ENCODE measurements at places on chromosomes 2 and 18. TPM values are rescaled to one million over a fixed set of nuclear protein-coding genes. Genes with fewer than 3 reads are reported as not detected.

The SUMO1 gene
- total RNA-seq: 132 TPM

GRCh38 chr2:98478907-98479306, 34.2 kb downstream of the INPP4A start:
- DNase-seq: peak; percentile 60

- no peak for DNase-seq
These were observed 11.8 kb downstream of the UCN start for GRCh38 chr2:27296481-27296880.

DNA sequence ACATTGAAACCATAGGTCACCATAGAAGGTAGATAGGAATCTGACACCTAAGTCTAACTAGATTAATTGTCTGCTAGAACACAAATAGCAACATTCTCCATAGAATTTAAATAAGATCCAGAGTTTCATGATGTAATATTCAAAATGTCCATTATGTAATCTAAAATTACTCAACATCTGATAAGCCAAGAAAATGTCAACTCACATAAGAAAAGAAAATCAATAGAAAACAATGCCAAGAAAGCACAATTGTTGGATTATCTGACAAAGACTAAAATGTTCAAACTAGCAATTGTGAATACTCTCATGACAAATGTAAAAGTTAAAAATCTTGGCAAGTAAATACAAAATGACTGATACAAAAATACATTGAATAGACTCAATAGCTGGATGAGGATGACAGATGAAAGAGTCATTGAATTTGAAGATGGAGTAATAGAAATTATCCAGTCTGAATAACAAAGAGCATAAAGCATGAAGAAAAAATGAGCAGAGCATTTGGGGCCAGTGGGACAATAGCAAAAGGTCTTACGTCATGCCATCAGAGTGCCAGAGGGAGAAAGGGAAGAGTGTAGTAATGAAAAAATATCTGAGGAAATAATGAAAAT, 358.6 kb downstream of the METTL4 start:
- DNase-seq: no peak

The DSEL gene
- total RNA-seq: 0.10 TPM

The QPCT gene
- total RNA-seq: 0.42 TPM

The MTCL1 gene
- 0.15 TPM for total RNA-seq

The VWA3B gene
- total RNA-seq: not detected

The SIGLEC15 gene
- not detected for total RNA-seq

The ZNF385B gene
- total RNA-seq: not detected

The TUBA4B gene
- not detected for total RNA-seq

DNA sequence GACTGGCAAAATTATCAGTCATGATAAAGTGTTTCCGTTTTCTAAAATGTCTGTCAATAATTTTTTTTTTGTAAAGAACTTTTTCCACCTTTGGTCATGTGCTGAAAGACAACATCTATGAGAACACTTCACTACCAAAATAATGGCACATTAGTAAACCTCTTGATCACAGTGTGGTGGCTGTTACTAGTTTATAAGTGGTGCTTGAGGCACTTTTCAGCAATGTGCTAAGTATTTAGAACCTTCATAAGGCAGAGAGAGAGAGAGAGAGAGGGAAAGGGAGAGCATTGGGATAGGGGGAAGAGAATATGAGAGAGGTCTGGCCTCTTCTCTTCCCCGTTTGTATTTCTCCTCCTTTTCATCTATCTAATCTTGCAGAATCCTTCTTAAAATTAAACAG, 1.1 kb upstream of the NYAP2 start:
- no peak for DNase-seq

DNA sequence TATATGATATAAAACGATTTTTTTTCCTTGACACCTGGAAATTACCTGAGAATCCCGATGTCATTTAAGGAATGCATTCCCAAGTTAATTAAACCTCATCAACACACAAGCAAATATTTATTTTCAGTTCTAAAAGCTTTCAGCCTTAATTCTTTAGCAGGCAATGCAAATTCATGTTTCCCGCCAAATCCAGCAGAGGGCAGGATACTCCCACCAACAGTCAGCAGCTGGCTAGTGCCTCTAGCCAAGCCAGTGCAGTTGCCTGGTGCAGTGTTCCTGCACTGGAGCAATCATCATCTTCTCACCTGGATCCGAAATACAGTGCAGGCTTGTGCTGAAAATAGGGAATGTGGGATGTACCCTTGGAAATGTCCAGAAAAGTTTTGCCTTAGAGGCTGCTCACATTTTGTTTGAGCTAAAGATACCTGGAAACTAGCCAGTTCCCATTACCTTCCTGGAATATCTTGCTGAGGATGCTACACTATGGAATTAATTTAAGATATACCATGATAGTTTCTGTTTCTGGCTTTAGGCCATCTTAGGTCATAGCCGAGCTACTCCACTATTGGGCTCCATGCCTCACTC, 48.4 kb upstream of the CYTIP start:
- peak; percentile 89 for DNase-seq

The BMP10 gene
- total RNA-seq: not detected

The IHH gene
- not detected for total RNA-seq

GRCh38 chr18:79606621-79607331, 72.8 kb upstream of the CTDP1 start:
- DNase-seq: no peak

The CAMKMT gene
- 19.6 TPM for total RNA-seq

The RNU2-63P gene
- 13.1 TPM for total RNA-seq

DNA sequence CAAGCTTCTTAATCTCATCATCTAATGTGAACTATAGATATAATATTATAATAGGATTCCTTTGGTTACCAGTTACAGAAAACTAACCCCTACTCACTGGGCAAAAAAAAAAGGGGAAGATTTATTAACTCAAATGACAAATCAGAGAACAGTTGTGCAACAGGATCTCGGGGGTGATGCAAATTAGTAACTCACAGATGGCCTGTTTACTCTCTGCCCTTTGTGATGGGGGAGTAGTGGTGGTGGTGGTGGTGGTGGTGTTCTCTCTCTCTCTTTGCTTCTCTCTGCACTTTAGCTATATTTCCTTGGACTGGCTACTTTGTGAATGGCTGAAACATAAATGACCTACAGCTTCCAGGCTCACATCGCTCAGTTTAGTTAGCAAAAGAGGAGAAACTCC, 59.0 kb downstream of the TMEM247 start:
- no peak for DNase-seq

DNA sequence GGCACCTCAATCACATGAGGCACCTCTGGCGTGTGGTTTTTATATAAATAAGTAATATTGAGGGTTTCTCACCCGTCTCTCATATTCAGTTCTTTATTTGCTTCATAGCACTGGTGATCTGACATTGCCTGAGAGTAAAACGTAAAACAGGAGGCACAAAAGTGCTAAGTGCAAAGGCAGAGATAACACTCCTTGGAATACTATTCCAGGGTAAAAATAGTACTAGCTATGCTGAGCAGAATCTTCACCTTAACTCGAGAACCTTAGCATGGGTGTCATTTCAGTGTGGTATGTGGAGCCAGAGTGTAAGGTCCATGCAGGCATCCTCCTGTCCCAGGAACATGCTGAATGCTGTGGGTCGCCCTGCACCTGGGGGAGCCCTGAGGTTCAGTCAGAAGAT, 26.9 kb downstream of the ZCCHC2 start:
- DNase-seq: no peak

The FBXO48 gene
- total RNA-seq: 1.2 TPM

The CIB4 gene
- not detected for total RNA-seq

The REG3A gene
- total RNA-seq: not detected

GRCh38 chr18:55833543-55833942, 245.6 kb upstream of the TCF4 start:
- DNase-seq: no peak

DNA sequence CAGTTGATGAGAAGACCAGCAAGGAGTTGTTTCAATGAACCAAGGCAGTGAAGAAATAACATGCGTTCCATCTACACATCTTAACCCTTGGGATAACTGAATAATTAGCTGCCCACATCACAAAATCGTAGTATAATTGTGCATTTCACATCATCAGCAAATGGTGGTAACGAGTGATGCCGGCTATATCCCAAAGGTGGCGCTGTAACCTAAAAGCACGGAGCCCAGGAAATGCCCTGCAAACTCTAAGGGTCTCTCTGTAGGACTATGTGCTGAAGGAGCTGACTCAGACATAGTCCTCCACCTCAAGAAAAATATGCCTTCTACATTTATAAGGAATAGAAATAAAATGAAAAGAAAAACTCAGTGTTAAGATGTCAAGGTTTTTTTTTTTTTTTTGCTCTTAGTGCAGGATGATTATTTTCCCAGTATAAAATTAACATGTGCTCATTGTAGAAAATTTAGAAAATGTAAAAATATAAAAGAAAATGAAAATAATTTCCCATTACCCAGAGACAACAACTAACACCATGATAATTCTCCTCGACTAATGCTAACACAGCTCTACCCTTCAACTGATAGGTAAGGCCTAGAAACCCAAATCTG, 23.1 kb upstream of the DSG3 start:
- DNase-seq: peak; percentile 32

DNA sequence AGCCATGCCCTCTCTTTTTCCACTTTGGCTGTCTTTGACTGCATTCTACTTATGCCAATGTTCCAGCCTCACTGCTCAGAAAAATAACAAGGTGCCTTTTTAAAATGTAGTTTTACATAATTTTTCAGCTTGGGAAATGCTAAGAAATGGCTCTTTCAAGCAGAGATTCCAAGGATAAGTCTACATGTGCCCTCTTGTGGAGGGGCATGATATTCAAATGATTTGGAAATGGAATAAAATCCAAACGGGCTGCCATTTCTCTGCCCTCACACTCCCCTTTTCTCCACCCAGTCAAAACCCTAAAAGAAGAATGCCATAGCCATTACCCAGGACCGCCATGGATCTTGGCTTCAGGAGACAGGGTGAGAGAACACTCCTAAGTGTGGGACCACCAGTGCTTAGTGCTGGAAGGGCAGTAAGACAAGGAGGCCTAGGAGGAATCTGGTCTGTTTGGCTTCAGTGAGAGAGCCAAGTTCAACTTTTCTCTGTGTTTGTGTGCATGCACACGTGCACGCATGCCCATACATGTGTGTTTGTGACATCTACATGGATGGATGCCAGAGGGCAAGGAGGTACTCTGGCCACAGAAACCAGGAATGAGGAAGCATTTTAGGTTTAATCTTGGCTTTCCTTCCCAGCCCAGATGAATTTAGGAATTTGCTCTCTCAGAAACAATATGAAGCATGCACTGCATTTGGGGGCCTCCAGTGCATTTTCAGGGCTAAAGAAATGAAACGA, 174.0 kb upstream of the SLC14A2 start:
- no peak for DNase-seq

- no peak for DNase-seq
These were observed 118.4 kb downstream of the ARL4C start for GRCh38 chr2:234378440-234378839.

DNA sequence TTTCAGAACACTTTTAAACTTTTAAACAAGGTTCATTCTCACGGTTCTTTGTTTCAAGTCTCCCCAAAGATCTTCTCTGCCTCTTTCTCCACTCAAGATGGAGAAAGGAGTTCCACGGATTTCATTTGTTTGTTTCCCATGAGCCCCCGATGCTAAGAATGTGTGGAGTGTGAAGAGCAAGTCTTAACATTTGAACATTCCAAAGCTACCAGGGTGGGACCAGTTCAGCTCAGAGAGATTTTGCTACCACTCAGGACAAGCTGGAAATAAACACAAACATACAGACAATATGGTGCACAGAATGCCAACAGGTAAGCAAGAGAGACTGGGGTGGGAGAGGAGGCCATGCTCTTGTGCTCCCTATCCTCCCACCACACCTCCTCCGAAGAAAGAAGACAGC, 56.7 kb downstream of the SPRED2 start:
- DNase-seq: no peak

DNA sequence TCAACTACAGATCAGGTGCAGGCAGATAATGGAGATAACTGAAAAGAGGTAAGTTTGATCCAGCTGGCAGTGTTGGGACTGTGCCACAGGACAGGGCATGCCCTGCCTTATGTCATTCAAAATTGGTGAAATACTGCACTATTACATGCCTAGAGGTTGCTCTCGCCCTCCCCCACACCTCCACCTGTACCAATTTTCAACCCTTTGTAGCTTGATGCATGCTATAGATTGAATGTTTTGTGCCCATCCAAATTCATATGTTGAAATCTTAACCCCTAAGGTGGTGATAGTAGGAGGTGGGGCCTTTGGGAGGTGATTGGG, 72.1 kb upstream of the LYPD6B start:
- DNase-seq: no peak

The OTX1 gene
- not detected for total RNA-seq

- DNase-seq: no peak
These were observed 18.3 kb downstream of the MAIP1 start for GRCh38 chr2:199973703-199974102.

GRCh38 chr2:53129851-53130250, 637.8 kb upstream of the CHAC2 start:
- DNase-seq: no peak

The AQP12B gene
- total RNA-seq: not detected

GRCh38 chr2:225725726-225726125, 326.2 kb downstream of the NYAP2 start:
- DNase-seq: no peak

The OXER1 gene
- total RNA-seq: 0.14 TPM

DNA sequence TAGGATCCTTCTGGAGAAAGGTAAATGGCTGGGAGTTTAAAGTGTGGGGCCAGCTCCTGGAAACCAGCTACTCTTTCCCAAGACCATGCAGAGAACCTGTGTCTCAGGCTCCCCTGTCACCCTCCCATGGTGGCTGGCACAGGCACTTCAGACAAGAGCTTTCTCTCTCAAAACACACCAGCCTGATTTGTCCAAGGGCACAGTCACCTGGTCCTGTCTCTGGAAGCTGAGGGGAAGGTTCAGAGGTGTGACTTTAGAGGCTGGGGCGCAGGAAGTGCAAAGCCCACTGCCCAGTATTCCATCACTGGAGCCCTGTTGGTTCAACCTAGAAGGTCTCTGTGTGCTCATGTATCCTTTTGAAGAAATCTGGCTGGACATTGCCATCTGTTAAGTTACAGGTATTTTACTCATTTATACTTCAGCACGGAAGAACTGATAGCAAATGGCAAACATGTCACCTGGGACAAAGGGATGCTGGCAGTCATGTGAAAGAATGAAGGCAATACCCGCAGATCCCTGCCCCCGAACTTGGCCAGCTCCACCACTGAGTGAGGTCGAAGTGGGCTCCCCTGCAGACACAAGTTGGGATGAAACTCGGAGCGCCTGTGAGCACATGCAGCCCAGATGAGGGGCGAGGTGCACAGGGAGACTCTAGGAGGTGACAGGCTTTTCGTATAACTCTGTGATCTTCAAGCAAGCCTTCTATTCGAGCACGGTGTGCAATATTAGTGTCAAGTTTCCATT, 96.9 kb upstream of the MGAT4A start:
- DNase-seq: no peak

The SCN7A gene
- not detected for total RNA-seq

- DNase-seq: no peak
These were observed 1.7 kb downstream of the ITGA4 start for GRCh38 chr2:181458871-181459270.

Measured in activated naive CD4-positive, alpha-beta T cell treated with anti-CD3 and anti-CD28 coated beads for 36 hours (primary cell).